ENCODE measurements at places on chromosomes 5 and 9.

GRCh38 chr5:16574789-16575721, 41.7 kb downstream of the RETREG1 start:
- no peaks in the 10 kb centered on the region for H3K4me1 ChIP-seq
- no peak overlapping the region for H3K4me3 ChIP-seq
- H3K27ac ChIP-seq: no peak overlapping the region
- H3K27me3 ChIP-seq: no peaks in the 10 kb centered on the region

GRCh38 chr5:169842699-169843098, 137.6 kb downstream of the INSYN2B start:
- no peak overlapping the region for H3K27ac ChIP-seq
- H3K4me1 ChIP-seq: no peaks in the 10 kb centered on the region
- no peak overlapping the region for H3K4me3 ChIP-seq

DNA sequence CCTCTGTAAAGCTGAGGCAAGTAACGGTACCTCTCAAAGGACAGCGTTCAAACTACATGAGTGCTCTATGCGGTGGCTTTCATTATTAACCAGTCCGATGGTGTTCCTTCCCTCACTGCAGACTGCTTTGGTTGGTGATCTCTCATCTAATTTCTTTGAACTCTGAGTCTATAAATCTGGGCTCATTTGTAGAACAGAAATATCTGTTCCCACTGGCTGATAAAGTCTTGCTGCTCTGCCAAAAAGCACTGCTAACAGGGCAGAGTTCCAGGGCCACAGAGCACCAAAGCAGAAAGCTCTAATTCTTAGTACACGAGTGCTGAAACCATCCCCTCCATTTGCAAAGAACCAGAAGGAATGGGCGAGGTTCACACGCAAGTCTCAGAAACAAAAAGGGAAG, 81.9 kb downstream of the MED27 start:
- no peak overlapping the region for H3K27ac ChIP-seq
- H3K4me3 ChIP-seq: no peak overlapping the region
- no peaks in the 10 kb centered on the region for H3K27me3 ChIP-seq
- H3K36me3 ChIP-seq: no peaks in the 10 kb centered on the region
- H3K4me1 ChIP-seq: no peaks in the 10 kb centered on the region
- no peak for DNase-seq

DNA sequence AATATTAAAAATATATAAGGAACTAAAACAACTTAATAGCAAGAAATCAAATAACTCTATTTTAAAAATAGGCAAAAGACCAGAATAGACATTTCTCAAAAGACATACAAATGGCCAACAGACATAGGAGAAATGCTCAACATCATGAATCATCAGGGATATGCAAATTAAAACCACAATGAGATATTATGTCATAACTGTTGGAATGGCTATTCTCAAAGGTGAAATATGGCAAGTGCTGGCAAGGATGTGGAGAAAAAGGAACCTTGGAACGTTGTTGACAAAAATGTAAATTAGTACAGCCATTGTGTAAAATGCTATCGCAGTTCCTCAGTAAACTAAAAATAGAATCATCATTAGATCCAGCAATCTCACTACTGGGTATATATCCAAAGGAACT, 468.5 kb downstream of the NFIB start:
- DNase-seq: no peak
- H3K36me3 ChIP-seq: no peaks in the 10 kb centered on the region
- no peak overlapping the region for H3K4me3 ChIP-seq
- no peaks in the 10 kb centered on the region for H3K27me3 ChIP-seq
- H3K27ac ChIP-seq: no peak overlapping the region

DNA sequence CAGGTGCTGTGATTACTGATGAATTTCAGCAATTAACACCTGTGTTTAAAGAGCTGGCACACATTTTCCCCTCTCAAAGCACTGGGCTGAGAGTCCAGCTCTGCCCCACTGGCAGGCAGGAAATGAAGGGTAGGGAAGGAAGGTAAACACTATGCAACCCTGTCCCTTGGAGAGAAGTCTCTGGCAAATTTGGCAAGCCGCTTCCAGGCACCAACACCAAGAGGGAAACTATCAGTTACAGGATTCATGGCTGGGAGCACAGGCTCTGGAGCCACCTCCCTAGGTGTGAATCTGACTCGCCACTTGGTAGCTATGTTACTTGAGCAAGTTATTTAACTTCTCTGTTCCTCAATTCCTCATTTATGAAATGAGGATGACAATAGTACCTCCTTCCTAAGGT, 3.3 kb downstream of the ANKS6 start:
- peaks cover 5% of the 10 kb centered on the region for H3K27me3 ChIP-seq
- no peak overlapping the region for H3K4me3 ChIP-seq
- no peak overlapping the region for H3K27ac ChIP-seq
- DNase-seq: no peak
- H3K36me3 ChIP-seq: no peaks in the 10 kb centered on the region
- H3K4me1 ChIP-seq: peaks cover 8% of the 10 kb centered on the region

GRCh38 chr9:17906841-17907778, 328.2 kb downstream of the SH3GL2 start:
- H3K4me3 ChIP-seq: no peak overlapping the region
- H3K27ac ChIP-seq: no peak overlapping the region
- no peaks in the 10 kb centered on the region for H3K36me3 ChIP-seq
- H3K4me1 ChIP-seq: no peaks in the 10 kb centered on the region

DNA sequence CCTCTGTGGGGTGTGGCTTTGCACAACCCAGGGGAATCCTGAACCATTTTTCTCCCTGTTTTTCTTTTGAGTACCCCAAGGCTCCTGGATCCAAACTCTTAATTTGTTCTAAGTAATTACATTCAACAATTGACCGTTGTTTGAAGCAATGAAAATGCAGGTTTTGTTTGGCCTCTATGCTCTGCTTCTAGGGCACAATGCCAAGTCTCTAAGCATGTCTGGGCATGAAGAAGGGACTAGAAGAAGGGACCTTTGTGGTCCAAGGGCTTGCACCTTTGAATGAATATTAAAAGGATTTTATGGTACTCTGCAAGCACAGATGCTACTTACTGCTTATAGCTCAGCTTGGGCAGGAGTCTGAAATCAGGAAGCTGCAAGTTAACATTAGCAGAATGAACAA, 6.6 kb upstream of the ENC1 start:
- H3K36me3 ChIP-seq: no peaks in the 10 kb centered on the region
- no peaks in the 10 kb centered on the region for H3K27me3 ChIP-seq
- H3K4me1 ChIP-seq: peaks cover 6% of the 10 kb centered on the region
- no peak overlapping the region for H3K27ac ChIP-seq
- H3K4me3 ChIP-seq: no peak overlapping the region

DNA sequence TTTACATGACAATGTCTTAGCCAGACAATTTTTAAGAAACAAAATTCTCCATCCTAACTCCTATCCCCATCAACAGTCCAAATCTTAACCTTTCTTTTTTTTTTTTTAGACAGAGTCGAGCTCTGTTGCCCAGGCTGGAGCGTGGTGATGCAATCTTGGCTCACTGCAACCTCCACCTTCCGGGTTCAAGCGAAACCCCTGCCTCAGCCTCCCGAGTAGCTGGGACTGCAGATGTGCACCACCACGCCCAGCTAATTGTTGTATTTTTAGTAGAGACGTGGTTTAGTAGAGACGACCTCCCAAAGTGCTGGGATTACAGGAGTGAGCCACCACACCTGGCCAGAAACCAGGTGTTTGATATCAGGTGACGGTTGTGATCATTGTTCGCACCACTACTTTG, 10.2 kb downstream of the ABL1 start:
- H3K36me3 ChIP-seq: no peaks in the 10 kb centered on the region
- H3K4me3 ChIP-seq: no peak overlapping the region
- no peak overlapping the region for H3K27ac ChIP-seq
- H3K27me3 ChIP-seq: no peaks in the 10 kb centered on the region
- DNase-seq: no peak
- no peaks in the 10 kb centered on the region for H3K4me1 ChIP-seq

DNA sequence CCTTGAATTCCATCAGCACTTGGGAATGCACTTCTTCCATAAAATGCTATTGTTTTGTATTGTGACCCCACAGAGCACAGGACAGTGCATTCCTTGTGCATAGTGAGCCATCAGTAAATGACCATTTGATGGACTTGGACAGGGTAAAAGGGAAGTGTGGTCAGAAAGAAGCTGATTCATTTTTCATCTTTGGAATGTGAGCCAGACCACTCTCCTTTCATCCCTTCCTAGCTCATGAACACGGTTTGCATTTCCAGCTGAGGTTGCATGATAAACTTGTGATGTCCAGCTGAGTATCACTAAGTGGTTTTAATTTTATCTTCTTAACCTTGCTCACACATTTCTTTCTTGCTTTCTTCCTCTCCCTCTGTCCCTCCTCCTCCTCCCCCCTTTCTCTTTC, 101.3 kb downstream of the NUDT12 start:
- DNase-seq: no peak
- H3K4me3 ChIP-seq: no peak overlapping the region
- no peaks in the 10 kb centered on the region for H3K27me3 ChIP-seq
- H3K36me3 ChIP-seq: no peaks in the 10 kb centered on the region

- DNase-seq: no peak
- no peaks in the 10 kb centered on the region for H3K36me3 ChIP-seq
- H3K4me1 ChIP-seq: no peaks in the 10 kb centered on the region
Observed at GRCh38 chr9:136149853-136150252, 31.2 kb upstream of the TMEM250 start.

DNA sequence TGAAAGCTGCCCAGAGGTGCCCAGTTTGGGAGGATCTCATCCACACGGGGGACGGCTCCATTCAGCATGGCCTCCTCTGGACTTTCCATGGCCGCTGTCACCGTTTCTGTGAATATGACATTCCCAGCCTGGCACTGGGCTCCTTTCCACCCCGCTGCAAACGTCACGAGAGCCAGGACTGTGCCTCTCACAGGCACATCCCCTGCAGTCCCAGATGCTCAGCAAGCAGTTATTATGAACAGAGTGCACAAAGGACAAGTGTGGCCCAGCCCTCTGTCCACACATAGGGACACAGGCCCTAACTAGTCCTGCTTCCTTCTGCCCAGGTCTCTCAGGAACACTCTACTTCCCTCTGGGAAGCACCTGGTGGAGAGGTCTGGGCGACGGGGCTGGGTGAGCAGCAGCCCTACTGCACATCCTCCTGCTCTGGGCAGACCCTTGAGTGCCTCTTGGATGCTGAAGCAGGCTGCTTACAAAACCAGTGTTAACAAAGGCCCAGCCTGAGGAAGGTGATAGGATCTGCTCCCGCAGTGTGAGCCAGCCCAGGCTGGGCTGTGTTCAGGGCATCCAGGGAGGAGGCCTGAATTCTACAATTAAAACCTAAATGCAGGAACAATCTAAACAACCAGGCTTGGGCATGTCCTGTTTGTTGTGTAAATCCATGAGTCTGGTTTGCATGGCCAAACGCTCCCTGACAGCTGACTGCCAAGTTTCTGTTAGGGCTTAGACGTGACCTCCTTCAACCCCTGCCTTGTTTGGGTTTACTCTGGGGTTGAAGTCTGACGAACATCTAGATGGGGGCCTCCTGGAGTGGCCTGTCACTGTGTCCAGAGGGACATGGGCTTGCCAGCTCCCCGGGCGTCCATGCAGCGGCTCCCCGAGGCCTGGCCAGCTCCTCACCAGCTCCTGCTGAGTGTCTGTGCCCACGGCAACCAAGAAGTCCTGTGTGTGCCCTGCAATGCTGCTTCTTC, 269.8 kb downstream of the GADD45G start:
- H3K36me3 ChIP-seq: no peaks in the 10 kb centered on the region
- H3K4me3 ChIP-seq: no peak overlapping the region
- no peaks in the 10 kb centered on the region for H3K4me1 ChIP-seq
- H3K27me3 ChIP-seq: no peaks in the 10 kb centered on the region
- no peak for DNase-seq

GRCh38 chr5:93612855-93613243, 29.8 kb downstream of the NR2F1 start:
- H3K4me3 ChIP-seq: no peak overlapping the region
- no peaks in the 10 kb centered on the region for H3K36me3 ChIP-seq
- H3K27ac ChIP-seq: no peak overlapping the region
- no peak for DNase-seq
- no peaks in the 10 kb centered on the region for H3K4me1 ChIP-seq
- peaks cover 9% of the 10 kb centered on the region for H3K27me3 ChIP-seq

DNA sequence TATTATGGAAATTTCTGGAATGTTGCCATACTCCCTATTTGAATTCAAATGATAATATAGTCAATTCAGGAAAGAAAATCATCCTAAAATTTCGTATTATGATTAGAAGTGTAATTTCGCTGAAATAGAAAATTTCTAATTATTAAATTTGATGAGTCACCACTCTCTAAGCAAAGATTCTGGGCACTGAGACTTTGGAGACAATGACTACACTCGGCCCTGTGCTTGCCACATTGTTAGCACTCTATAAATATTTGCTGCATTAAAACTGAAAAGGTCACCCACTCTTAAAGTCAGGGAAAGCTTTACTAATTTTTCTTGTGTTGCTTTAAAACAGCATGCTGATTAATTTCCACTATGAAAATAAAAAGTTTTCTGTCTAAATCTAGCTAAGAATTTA, 240.3 kb downstream of the TLE4 start:
- H3K36me3 ChIP-seq: no peaks in the 10 kb centered on the region
- peak overlapping the region; percentile 61 for H3K4me3 ChIP-seq
- H3K27me3 ChIP-seq: no peaks in the 10 kb centered on the region
- H3K4me1 ChIP-seq: peaks cover 14% of the 10 kb centered on the region

Measured in MM.1S (cell line).